ENCODE measurements at places on chromosomes 7 and 10.

DNA sequence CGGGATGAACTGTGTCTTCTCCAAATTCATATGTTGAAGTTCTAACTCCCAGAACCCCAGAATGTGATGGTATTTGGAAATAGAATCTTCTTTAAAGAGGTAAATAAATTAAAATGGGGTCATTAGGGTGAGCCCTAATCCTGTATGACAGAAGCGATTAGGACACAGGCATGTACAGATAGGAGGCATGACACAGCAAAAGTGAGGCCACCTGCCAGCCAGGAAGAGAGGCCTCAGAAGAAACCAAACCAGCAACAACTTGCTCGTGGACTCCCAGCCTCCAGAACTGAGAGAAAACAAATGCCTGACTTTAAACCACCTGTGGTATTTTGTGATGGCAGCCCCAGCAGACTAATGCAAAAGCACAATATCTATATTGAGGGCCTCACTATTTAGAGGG is 214.3 kb downstream of the NEBL start:
- DNase-seq: no peak

DNA sequence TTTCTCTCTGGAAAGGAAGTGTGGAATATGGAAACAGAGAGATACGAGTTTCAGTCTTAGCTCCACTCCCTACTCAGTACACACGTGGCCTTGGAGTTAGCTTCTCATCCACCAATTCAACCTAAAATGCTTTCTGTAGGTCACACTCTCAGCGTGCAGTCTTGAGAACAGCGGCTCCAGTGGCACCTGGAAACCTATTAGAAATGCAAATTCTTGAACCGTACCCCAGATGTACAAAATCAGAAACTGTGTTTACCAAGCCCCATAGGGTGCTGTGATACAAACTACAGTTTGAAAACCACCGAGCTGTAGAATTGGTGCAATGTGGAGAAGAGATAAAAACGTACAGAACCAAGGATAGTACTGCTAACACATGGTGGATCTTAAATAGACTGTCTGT is 91.1 kb upstream of the SP4 start:
- no peak for DNase-seq

GRCh38 chr10:96967847-96968246 is 135.7 kb downstream of the LCOR start:
- DNase-seq: no peak

DNA sequence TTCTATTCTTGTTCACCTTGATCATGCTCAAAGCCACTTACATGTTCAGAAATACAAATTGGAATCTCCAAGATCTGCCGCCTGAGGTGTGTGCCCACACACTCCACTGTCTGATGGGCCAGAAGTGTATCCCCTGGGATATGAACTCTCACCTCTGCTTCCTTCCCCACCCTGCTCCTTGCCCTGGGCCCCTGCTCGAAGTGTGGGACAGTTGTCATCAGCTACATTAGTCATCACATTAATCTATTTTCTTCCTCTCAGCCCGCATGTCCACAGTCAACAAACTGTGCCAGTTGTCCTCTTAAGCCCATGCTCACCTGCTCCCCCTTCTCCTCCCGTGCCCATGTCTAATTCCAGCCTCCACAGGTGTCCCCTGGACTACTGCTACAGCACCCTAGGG is 154.7 kb downstream of the PTPN20 start:
- no peak for DNase-seq

GRCh38 chr7:74481458-74482196 is 27.9 kb downstream of the GTF2IRD1 start:
- no peak for DNase-seq

DNA sequence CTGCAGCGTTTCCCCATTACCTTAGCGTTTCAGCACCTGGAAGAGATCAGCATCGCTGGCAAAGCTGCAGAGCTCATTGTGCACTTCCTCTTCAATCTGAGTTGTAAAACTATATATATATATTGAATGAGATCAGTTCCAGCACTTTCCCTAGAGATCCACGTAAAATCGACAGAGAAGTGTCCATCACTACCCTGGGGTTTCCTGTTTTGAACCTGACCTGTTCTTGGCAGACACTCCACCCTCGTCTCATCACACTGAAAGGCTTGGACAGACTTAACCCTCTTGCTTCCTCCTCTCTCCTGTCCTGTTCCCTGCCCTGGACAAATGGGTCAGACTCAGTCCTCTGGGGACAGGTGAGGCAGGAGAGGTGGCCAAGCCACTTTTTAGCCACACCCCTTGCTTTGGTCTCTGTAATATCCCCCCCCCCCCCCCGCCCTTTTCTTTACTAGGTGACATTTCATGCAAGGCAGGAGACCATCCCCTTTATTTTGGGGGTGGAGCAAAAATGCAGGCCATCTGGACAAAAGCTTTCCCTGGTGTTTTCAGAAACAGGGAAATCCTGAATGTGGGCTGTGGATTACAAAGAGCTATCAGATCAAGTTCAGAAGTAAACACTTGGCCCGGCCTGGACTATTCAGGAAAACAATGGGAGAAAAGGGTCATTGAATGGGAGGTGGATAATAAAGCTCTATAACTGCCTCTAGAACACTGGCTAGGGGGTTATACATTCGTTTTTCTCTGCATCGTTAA is 83.7 kb upstream of the KDM7A start:
- DNase-seq: no peak

GRCh38 chr10:58743466-58744115 is 230.9 kb downstream of the BICC1 start:
- no peak for DNase-seq

GRCh38 chr7:120407010-120407409 is 134.0 kb downstream of the KCND2 start:
- DNase-seq: no peak

DNA sequence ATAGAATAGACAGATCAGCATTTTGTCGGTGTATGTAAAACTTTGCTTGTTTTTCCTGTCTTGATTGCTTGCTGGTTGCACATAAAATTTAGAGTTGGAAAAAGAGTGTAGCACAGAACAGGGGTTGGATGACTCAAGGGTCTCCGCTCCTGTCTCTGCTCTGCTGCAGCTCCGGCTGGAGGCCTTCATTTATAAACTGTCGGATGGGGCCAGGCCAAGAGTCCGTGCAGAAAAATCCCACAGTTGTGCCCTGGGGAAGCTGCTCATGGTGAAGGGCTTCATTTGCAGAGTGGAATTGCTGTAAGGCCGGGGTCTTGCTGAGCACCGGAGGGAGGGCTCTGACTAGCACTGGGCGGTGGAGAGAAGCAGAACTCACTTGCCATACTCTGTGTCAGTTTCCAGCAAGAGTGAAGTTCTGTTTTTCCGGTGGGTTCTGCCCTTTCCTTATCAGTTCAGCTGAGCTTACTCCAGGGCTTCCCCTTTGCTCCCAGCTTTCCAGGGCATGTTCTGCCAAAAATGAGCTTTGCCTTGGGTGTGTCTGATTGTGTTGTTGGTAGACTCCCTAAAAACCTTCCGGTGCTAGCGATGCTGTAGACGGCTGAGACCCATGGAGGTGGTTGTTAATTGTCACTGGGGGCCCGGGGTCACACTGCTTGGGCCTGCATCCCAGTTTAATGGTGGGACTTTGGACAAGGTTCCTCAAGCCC is 67.2 kb downstream of the CAMK1D start:
- DNase-seq: no peak

GRCh38 chr10:132187430-132188138 is 836 bp downstream of the DPYSL4 start:
- no peak for DNase-seq

- DNase-seq: peak; percentile 30
Observed at GRCh38 chr10:84352251-84352842, 24.0 kb downstream of the CCSER2 start.

GRCh38 chr7:46047581-46047980 is 126.5 kb upstream of the IGFBP3 start:
- DNase-seq: no peak

GRCh38 chr7:90958647-90959046 is 305.6 kb upstream of the FZD1 start:
- no peak for DNase-seq

DNA sequence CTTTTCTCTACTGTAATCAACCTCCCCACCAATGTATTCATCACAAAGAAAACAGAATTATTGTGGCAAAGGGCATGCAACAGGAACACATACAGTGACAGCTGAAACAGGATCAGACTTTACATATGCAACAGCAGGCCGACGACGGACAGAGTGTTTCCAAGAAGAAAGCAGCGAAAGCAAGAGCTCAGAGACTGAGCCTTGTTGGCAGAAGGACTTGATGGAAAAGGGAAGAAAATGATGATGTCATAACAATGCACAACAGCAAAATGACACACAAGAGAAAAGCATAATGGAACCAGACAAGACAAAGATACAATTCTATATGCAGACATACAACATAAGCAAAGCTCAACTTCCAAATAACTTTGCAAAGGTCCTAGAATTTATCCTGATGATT is 106.5 kb downstream of the ARHGAP12 start:
- DNase-seq: no peak

GRCh38 chr7:131538813-131539179 is 17.6 kb downstream of the PODXL start:
- DNase-seq: no peak

DNA sequence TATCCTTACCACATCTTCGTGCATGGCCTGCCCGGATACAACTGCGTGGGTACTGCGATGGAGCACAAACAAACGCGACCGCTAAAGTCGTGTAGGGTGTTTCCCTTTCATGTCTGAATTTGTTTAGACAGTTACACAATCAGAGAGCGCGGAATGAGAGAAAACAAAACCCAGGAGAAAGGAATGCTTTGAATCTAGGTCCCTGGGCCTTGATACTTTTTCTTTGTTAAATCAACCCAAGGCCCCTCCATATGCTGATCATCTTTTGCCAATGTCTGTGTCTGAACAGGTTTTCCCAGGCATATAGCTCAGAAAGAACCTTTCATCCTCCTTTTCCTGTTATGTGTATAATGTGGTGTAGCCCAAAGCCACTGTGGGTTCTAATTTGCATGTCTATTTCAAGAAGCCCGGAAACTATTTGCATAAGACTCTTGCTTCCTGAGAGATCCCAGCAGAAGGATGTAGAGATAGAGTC is 145.8 kb downstream of the FRMD4A start:
- DNase-seq: no peak

GRCh38 chr7:28989211-28989980 is 31.3 kb upstream of the TRIL start:
- DNase-seq: no peak

DNA sequence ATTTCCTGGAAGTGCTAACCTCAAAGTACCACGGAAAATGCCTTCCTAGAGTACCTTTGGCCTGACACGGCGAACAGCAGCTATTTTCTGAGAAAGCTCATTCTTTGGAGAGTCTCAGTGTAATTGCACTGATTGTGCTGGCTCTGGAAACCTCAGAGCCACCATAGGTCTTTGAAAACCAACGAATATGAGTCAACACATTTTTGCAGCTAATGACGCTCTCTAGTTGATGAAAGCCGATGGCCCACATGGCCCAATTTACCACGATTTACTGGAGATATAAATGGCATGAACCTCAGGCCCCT is 187.1 kb downstream of the ADARB2 start:
- DNase-seq: no peak

DNA sequence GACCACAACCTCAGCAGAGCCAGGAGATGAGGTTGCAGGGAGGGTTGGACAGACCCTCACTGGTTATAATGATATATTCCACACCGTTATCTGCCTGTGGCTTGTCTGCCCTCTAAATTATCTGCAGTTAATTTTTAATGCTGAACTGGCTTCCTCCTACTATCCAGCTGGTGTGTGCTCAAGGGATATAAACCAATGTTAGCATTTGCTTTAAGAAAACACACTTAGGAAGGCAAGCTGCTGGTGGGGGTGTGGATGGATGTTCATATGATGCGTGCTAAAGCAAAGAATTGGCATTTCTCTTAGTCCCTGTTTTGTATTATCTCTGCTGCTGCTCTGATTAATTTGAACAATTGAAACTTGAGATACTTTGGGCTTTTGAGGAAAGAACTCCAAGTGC is 132.2 kb upstream of the NPVF start:
- no peak for DNase-seq

DNA sequence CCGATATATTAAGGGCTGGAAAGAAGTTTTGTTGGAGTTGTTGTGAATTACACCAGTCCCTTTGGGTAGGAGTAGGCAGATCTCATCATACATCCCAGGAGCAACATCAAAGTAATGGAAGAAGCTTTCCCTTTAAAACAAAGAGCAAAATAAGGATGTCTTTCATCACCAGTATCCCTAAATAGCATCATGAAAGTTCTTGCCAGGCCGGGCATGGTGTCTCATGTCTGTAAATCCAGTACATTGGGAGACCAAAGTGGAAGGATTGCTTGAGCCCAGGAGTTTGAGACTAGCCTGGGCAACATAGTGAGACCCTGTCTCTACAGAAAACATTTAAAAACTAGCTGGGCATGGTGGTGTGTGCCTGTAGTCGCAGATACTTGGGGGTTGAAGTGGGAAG is 38.7 kb downstream of the LRRC20 start:
- DNase-seq: no peak

- no peak for DNase-seq
Observed at GRCh38 chr10:7598771-7599170, 68.0 kb downstream of the ITIH5 start.

- DNase-seq: no peak
Observed at GRCh38 chr7:135335628-135336139, 102.0 kb downstream of the STRA8 start.

- no peak for DNase-seq
Observed at GRCh38 chr7:157930441-157930840, 593.6 kb downstream of the DNAJB6 start.

- no peak for DNase-seq
Observed at GRCh38 chr10:21217748-21218367, 307.6 kb downstream of the SKIDA1 start.

DNA sequence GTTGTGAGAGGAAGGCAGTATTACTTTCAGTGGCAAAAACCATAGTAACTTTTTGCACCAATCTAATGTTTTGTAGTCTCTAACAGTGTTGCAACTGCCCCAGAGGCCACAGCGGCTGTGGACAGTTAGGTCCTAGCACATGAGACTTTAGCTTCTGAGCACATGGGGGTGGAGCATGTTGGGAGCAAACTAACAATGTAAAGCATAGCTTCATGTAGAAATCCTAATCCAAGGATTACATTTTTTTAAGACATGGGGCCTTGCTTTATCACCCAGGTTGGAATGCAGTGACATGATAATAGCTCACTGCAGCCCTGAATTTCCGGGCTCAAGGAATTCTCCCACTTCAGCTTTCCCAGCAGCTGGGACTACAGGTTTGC is 49.0 kb downstream of the LAMB1 start:
- DNase-seq: no peak

All from activated CD8-positive, alpha-beta memory T cell treated with anti-CD3 and anti-CD28 coated beads for 4 hours (primary cell).